ENCODE measurements at places on chromosomes 3 and 15.
A peak's percentile ranks its signal among the peaks of the same experiment; 100 is the strongest.

- no peak for DNase-seq
These were observed 213.7 kb upstream of the HES1 start for GRCh38 chr3:193922034-193922774.

GRCh38 chr3:151923901-151924300 is 50.5 kb downstream of the SUCNR1 start:
- DNase-seq, result no peak

DNA sequence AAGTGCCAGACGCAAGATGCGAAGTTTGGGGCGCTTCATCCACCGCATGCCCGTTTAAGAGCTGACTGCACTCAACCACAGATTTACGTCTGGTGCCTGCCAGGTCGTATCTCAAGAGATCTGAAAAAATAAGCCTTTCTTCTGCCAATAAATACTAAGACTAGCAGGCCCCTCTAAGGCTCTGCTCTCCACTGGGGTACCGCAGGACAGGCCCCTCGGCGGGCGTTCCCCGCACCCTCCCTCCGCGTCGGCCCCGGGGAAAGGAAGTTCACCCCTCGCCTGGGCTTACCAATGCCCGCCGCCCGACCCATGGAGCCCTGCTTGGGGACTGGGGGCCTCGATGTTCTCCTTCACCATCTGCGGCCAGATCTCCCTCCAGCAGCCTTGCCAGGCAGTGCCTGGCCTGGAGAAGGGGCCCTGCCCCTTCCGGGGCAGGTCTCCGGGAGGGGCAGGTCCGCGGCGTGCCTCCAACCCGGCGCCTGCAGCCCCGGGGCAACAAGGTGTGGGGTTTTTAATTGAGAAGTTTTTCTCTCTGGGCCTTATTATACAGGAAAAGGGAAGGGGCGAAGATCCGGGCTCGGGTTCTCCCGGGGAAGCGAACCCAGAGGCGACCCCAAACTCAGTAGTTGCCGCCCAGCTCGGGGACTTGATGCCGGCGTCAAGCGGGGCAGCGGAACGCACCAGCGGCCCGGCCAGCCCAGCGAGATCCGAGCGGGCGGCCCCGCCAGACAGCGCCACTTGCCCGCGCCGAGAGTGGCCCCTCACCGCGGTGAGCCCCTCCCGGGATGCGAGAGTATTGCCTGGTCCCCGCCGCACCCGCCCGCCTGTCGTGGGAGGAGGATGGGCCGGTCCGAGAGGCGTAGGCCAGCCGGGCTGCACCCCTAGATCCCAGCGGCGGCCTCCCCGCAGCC is 735 bp downstream of the GOLGA8B start:
- peak; percentile 65 for DNase-seq

- no peak for DNase-seq
These were observed 387.8 kb downstream of the TUSC7 start for GRCh38 chr3:117097351-117097750.

- no peak for DNase-seq
These were observed 56.4 kb upstream of the GOLIM4 start for GRCh38 chr3:168152149-168152548.

DNA sequence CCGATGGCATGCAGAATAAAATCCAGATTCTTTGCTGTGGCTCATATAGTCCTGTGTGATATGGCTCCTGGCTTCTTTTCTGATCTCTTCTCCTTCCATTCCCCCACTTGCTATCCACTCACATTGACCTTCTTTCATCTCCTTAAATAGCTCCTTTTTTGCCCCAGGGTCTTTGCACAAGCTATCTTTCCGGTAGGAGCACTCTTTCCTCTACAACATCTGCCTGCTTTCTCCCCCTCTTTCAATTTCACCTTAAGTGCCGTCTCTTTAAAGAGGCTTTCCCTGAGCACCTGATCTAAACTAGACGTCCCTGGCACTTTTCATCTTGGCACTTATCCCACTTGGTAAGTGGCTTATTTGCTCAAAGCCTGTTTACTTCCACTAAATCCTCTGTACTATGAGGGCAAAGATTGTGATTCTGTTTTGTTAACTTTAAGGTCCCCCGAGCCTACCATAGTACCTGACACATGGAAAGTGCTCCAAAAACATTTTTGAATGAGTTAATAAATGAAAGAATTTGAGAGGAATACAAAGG is 323.3 kb upstream of the TLE3 start:
- no peak for DNase-seq

DNA sequence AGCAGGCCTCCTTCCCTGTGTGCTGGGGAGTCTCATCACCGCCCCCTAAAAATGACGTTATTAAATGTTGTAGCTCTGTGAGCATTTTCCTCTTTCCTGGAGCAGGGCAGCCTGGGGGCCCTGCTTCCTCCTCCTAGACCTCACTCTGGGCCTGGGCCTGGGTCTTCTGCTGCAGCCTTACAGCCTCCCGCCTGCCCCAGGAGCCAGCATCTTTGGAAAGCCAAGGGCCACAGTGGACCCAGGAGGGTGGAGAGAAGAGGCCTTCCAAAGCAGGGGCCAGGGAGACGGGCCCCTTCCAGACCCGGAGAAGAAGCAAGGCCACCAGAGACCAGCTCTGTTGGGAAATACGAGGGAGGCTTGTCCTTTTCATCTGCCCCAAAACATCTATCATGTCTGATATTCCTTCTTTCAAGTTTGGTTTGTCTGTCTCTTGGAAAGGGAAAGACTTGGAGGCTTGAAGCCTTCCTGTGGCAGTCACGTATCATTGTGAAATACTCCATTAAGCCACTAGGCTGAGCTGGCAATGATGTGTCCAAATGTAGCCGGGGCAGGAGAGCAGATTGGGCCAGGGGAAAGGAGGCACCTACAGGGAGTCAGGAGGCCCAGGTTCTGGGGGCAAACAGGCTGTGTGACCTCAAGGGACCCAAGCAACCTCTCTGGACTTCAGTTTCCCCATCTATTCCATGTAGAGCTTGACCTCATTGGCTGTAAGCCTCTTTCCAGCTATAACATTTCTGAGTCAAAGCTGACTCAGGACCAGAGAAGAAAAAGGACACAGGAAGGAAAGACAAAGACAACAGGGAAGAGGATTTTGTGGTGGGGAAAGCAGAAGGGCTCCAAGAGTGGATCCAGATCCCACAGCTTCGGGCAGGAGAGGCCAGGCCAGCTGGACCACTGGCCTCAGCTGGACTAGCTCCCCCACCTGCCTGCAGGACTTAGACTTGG is 31.1 kb downstream of the CYP11A1 start:
- DNase-seq, result no peak

DNA sequence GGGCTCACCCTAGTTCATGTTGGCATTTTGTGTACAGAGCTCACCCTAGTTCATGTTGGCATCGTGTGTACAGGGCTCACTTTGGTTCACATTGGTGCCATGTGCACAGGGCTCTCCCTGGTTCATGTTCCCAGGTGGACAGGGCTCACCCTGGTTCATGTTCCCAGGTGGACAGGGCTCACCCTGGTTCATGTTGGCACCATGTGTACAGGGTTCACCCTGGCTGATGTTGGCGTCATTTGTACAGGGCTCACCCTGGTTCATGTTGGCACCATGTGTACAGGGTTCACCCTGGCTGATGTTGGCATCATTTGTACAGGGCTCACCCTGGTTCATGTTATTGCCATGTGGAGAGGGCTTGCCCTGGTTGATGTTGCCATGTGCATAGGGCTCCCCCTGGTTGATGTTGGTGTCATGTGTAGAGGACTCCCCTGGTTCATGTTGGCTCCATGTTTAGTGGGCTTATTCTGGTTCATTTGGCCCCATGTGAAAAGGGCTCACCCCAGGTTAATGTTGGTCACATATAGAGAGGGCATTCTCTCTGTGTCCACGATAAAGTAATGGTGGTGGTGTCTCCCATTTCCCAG is 31.7 kb upstream of the NR2C2 start:
- no peak for DNase-seq

DNA sequence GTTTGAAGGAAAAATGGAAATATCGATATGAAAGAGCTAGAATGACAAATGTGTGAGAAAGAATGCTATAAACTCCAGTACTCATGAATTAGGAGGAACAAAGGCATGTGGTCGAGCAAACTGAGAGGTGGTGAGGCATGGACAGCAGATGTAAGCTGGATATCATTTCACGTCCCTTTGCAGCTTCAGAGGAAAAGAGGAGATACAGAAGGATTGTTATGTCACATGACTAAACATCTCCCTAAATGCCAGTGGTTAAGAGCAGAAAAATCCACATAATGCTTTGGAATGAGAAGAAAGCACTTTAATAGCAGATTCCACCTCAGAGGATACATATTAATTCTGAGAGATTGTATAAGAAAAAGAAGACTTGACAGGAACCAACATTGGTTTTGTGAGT is 248.7 kb downstream of the ZIC4 start:
- DNase-seq, result no peak

GRCh38 chr3:47377186-47377585 is 3.6 kb upstream of the PTPN23 start:
- DNase-seq, result no peak

GRCh38 chr3:52345521-52346109 is 29.5 kb downstream of the DNAH1 start:
- no peak for DNase-seq

DNA sequence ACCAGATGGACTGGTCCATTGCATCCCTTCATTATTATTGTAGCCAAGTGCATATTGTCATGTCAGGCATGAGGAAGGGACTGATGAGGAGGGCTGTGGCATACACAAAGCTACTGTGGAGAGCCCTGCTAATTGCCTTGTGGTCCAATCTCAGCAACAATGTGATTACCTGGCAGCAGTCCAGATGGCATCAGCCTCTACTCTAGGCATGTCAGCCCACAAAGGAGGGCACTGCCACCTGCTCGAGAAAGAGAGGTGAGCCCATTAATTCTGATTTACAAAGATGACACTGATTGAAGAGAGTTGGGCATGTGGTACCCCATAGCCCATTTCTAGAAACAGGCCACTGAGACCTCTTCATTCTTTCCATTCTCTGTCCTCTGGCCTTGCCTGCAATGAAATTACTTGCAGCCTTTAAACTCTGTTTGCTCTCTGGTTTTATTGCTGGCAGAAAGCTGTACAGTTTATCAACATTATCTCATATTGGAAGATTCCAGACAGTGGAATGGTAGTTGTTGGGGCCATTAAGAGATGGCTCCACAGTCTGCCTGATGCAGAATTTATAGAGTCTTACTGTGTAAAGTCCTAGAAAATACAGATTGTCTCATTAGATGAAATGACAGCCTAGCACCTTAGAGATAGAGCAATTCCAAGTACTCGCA is 307.7 kb downstream of the ARPP21 start:
- no peak for DNase-seq

DNA sequence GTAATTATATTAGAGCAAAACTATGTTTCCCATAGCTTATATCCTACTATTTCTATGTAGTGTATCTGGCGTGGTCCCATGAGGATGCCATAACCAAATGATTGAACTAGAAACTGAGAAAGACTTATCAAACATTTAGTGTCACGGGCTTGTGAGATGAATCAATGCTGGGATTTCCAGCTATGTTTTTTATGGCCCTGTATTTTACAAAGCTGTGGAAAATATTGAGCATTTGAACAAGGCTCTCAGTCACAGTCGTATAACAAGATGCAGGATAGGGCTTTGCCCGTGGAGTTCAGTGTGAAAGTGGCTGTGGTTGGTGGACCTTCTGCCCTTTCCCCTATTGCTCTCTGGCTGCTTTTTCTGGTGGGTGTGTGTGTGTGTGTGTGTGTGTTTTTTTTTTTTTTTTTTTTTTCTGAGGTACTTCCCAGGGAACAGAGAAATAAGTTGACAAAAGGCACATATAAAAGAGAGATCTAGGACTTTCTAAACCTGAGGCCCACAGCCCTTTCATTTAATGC is 60.7 kb downstream of the CACNA1D start:
- DNase-seq, result peak; percentile 65

Measured in GM06990 (cell line).